Amniotic epithelial cell (primary cell): ENCODE measurements at places on chromosomes 1 and 21.

DNA sequence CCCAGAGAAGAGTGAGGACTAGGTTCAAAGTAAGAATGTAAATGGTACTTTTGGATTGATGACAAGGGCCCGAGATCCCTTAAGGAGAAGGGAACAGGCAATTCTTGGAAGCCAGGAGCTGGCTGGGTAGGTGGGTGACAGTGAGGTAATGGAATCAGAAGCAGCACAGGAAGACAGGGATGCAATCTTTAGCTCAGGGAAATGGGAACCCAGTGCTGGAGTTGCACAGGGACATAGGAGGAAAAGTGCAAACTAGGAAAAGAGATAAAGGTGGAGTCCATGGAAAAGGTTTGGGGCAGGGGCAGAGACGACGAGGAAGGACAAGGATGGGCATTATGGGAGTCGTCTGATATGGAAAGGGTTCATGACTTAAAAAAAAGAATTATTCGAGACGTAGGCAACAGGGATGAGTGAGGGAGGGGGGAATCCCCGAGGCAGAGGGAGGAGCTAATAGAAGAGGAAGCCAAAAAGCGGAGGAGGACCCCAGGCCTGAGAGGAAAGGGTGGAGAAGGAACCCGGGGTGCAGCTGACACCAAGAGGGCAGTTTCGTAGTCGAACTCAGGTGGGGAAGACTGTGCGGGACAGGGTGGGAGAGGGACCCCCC lies 495 bp downstream of the PI4KB start:
- no peak for DNase-seq

- no peak for DNase-seq
These were observed 5.6 kb upstream of the SAMSN1 start for GRCh38 chr21:14551741-14552140.

DNA sequence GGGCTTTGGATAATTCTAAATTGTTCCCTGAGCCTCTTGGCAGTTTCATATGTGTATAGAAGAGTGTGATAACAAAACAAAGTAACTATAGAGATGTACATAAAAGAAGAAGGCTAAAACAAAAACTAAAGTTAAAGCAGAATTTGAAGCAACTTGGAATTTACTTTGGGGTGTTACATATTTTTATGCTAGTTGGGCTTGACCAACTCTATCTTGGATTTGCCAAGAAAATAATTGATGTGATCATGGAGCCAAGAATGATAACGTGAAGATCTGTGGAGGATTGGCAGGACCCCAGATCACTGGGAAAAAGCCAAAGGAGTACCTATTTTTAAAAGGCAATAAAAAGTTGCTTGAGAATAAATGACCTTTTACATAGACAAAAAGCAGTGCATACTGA lies 206.9 kb downstream of the LMO4 start:
- no peak for DNase-seq

- no peak for DNase-seq
These were observed 10.9 kb downstream of the TIMM17A start for GRCh38 chr1:201966171-201966570.
